ENCODE measurements at places on chromosomes 1 and 21.

GRCh38 chr1:90175490-90176167, 180.7 kb downstream of the ZNF326 start:
- DNase-seq, result no peak

- DNase-seq, result no peak
These were observed 5.3 kb upstream of the KIF17 start for GRCh38 chr1:20723159-20723536.

DNA sequence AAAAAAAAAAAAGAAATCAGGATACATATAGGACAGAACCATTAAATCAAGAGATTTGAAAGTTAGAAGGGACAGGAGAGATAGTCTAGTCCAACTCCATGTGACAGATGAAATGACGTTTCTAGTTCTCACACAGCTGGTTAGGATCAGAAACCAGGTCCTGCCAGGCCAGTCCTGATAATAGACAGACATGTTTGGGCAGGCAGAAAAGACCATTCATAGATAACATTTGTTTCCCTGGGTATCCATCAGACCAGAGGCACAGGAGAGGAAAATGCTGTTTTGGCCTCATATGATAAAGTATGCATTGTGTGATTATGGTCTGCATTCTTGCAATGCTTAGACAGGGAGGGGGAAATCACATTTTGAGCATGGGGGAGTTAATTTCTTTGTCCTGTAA, 29.3 kb downstream of the ZBTB8B start:
- no peak for DNase-seq

DNA sequence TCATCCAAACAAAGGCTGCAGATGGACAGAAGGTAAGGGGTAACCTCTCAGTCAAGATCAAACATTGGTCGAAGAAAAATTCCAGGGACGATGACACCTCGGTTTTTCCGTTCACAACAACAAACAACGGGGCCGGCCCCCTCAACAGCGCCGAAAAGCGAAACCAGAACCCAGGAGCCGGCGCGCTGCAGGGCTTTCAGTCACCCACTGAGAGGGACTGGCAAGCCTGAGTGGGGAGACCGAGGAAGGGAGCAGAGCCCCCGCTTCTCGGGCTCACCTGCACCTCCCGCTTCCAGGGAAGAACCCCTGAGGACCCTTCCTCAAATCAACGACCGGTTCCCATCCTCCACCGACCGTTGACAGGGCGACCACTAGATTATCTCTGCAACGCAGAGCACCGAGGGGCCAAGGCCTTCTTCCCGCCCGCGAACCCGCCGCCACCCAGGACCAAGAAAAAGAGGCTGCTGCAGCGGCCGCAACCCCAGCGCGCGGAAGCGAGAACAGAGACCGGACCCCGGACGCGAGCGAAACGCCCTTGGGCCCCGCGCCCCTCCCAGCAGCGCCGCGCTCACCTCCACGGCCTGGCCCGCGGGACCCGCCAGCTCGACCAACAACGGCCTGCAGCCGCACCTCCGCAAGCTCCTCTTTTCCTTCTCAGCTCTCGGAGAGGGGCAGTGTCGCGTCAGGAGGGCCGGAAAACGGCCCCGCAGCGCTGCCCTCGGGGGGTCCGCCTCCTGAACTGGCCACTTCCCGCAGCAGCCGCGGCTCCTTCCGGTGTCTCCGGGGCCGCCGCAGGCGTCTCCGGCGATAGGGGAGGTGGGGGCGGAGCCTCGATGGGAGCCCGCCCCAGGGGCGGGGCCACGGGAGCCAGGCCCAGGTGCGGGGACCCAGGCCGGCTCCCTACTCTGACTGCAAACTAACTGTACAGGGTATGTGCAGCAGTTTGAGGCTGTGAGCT, at the start of gene USP33:
TSS of gene USP33 (minus strand) at position 782 of the 958 bp plus-strand sequence. CDS start 18,155 bp downstream, outside the sequence.
- peak; percentile 92 for DNase-seq

DNA sequence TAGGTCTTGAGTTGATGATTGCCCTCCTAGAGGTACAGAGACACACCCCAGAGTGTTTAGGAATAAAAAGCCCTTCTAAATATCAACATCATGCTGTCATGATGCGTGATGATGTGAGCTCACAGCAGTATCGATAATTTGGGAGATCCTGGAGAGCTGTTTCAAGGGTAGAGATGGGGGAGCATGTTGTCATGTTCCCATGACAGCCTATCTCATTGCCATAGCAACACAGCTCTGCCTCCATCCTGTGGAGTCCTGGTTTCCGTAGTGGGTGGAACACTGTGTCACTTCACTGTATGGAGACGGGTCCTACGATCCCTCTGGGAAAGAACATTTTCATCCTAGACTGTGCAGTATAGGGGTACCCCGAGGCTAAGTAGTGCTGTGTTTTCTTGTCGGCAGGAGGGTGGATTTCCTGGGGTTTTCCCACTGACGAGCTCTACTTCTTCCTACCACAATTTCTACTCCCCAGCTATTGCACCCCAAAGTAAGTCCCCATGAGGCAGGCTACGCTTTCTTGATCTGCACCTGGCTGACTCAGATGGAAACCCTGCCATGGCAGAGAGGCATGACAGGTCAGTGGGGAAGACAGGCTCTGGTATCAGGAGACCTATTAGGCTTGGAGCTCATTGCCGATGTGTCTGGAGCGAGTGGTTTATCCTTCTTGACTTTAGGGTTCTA, 7.2 kb downstream of the KISS1 start:
- DNase-seq, result no peak

- DNase-seq, result no peak
These were observed 34.6 kb upstream of the CHIT1 start for GRCh38 chr1:203264052-203264501.

GRCh38 chr1:245933431-245934045, 573.5 kb downstream of the SMYD3 start:
- DNase-seq, result no peak

DNA sequence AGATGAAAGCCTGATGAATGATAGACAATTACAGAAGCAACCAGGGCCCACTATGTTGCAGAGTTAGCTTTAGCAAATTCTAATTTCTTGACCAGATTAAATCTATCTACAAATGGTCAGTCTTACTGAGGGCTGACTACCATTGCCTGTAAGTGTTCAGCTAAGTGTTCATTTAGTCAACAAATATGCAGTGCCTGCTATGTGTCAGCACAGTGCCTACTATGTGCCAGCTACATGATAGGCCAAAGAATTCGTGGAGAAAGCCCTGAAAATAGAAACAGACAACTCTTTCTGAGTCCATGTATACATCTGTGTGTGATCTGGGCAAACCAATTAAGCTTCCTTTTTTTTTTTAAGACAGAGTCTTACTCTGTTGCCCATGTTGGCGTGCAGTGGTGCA, 212.8 kb downstream of the SMYD3 start:
- no peak for DNase-seq

GRCh38 chr1:199762572-199762971, 264.9 kb upstream of the NR5A2 start:
- DNase-seq, result no peak

- DNase-seq, result no peak
These were observed 32.5 kb upstream of the RGS4 start for GRCh38 chr1:163036671-163037070.

- DNase-seq, result no peak
These were observed 31.7 kb downstream of the TP73 start for GRCh38 chr1:3683992-3684391.

GRCh38 chr1:203037509-203038190, 11.4 kb downstream of the PPFIA4 start:
- DNase-seq, result no peak

DNA sequence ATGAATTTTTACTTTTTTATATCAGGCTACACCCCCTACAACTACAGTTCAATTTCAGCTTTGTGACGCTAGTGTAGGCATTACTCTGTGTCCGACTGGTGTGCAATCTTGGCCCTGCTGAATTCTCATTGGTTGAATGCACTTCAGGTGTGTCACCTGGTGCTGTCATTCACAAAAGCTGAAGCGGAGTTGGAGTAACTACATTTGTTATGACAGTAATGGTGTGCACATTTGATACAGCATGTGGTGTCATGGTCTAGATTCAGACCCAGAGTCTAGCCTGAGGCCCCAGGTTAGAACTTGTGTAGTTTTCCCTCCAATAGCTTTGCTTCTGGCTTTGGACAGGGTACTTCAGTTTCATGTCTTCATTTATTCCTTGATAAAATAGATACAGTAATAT, 88.7 kb downstream of the C1orf94 start:
- no peak for DNase-seq

- peak; percentile 45 for DNase-seq
These were observed 4.3 kb upstream of the C1QTNF12 start for GRCh38 chr1:1250786-1251284.

GRCh38 chr1:178962853-178963711, 62.6 kb upstream of the FAM20B start:
- no peak for DNase-seq

DNA sequence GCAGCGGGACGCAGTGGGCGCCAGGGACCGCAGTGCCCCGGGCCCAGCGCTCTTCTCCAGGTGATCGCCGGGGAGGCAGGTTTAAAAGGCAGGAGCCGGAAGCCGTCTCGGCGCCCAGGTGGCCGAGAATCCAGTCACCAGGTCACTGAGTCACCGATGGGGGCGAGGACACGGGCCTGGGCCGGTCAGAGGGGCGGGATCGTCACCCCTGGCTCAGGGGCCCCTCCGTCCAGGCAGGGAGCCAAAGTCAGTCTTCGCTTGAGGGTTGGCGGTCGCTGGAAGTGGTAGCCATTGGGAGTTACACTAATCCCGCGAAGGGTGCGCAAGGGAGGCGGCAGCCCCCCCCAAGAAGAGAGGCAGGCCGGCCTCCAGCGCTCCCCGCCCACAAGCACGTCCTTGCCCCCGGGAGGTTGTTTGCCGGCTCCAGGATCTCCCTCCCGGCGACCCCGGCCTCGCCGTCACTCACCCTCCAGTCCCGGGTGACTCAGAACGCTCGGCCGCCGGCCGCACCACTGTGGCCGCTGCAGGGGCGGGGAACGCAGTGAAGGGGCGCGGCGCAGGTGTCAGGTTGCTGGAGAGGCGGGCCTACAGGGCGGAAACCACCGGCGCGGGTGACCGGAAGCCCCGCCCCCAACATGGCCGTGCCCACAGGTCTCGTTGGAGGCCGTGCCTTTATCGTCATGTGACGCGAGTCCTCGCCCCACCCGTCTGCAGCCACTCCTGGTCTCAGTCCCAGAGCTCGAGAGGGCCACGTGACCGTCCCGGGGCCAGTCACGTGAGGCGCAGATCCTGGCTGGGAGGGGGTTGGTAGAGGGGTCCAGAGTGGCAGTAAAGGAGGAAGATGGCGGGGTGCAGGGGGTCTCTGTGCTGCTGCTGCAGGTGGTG, at the start of the genes CLCN6 and MTHFR:
TSS of gene CLCN6 (plus strand) at position 770 of the 885 bp plus-strand sequence. CDS start at position 842, 72 bp downstream.
TSS of gene MTHFR (minus strand) at position 543 of the 885 bp plus-strand sequence. CDS start 2,848 bp downstream, outside the sequence.
- DNase-seq, result peak; percentile 99

DNA sequence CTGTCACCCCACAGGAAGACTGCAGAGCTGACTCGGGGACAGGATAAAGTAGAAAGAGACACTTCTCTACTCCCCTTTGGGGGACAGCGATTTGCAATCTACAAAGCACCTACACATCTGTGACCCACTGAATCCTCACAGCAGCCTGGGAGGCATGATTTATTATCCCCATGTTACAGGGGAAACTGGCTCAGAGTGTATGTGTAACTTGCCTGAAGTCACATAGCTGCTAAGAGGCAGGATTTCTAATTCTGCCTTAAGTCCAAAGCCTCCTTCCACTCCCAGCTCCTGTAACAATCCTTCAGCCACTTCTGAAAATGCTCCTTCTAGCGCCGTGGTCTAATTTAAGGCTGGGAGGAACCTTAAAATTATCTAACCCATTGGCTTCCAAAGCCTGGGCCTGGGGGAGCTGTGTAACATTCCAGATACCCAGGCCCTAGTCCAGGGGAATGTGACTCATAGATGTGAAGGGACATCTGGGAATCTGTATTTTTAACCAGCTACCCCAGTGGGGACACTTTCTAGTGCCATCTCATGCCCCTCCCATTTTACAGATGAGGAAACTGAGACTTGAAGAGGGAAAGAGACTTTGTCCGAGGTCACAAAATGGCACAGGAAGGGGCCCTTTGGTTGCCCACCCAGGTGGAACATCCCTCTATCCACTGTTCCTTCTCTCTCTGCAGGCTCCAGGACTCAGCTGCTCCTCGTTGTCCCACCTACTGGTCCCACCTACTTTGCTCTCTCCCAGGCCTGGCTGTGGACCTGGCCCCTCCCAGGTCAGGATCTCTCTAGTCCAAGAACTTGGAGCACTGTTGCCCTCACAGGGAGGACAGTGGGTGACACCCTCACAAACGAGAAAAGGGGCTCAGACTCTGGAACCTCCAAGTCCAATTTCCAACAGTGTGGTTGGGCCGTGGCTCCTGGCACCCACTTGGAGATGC, 48.9 kb downstream of the AHDC1 start:
- no peak for DNase-seq

DNA sequence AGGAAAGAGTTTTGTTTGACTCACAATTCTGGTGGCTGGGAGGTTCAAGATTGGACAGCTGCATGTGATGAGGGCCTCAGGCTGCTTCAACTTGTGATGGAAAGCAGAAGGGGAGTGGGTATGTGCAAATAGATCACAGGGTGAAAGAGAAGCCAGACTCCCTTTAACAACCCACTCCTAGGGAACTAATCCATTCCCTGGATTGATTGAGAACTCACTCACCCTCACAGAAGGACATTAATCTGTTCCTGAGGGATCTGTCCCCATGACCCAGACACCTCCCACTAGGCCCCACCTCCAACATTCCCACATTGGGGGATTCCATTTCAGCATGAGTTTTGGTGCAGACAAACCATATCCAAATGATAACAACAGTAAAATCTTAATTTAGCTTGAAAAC, 25.6 kb downstream of the UBE2T start:
- no peak for DNase-seq

DNA sequence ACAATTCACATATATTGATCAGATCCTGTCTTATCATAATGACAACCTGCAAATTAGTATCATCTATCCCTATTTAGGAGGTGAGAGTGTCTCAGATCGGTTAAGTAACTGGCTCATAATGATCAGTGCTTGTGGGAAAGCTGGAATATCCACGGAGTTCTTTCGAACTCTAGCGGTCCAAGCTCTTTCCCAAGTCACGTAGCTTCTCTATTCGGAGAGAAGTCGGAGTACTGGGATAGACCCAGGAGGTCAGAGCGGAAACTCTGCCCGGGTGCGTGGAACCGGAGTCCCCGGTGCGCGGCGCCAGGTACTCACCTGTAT, 339 bp downstream of the PTGS2 start:
- DNase-seq, result no peak

DNA sequence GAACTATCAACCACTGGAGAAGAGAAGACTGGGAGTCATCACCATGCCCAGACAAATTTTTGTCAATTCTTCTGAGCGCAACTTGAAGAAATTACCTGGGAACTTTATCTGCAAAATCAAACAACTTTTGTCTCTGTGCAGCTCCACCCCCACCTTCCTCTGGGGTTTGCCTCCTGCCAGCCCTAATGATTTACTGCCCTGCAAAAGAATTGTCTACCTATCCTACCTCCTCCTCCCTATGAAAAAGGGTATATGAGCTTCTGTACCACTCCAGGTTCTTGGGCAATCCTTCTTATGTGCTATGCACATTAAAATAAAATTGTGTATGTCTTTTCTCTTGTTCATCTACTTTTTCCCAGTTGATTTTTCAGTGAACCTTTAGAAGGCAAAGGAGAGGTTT, 191.9 kb downstream of the URB2 start:
- DNase-seq, result no peak
